ENCODE measurements at places on chromosomes 5 and 9.

DNA sequence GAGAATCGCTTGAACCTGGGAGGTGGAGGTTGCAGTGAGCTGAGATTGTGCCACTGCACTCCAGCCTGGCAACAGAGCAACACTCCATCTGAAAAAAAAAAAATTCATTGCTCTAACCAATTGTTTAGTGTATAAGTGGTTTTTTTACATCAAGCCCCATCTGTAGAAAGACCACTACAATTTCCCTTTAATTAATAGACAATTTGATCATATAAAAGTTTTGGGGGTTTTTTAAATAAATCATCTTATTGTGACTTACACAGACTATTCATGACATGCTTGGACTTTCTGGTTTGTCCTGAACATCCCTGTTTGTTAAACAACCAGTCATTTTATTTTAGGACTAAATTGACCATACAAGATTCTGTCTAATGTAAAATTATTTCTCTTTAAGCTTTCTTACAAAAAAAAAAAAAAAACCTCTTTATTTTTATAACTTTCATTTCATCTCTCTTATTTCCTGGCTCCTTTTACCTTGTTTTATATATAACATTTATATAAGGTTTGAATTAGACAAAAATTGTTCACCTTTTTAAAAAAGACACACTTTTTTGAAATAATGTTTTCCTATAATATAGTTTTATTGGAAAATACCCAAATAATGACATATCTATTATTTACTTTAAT lies 9.8 kb upstream of the FANCC start:
- DNase-seq = no peak

DNA sequence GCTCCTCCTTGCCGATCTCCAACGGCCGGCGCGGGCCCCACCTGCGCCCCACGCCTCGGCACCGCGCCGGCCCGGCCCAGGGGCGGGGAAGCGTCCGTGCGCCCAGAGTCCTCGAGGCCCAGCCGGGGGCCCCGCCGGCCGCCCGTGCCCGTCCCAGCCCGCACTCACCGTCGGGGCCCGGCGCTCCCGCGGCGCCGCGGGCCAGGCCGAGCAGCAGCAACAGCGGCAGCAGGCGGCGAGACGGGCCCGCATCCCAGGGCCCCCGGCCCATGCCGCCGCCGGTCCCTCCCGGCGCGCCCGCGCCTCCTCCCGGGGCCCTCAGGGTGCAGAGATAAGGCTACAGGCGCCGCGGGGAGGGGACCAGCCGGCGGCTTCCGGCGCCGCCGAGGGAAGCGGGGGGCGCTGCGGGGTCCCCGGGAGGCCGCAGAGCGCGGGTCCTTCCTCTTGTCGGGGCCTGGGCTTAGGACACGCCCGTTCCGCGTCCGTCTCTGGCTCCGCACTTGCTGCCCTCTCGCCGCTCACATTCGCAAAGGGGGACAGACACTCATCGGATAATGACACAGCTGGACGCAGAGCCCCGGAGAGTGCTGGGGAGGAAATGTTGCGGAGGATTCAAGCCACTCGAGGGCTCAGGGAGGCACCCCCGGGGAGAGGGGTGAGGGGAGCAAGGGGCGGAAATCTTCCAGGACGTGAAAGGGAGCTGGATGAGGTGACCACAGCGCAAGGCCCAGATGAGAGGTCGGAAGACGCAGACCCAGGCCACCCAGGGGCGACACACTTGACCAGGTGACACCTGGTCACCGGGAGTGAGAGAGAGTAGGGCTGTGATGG lies at the start of gene SUSD1:
Gene SUSD1 (minus strand): TSS at position 333 of the 831 bp plus-strand sequence. CDS start 62 bp downstream, at position 271.
- peak; percentile 31 for DNase-seq

GRCh38 chr5:160378330-160378729 lies 7.9 kb upstream of the C1QTNF2 start:
- DNase-seq = no peak

DNA sequence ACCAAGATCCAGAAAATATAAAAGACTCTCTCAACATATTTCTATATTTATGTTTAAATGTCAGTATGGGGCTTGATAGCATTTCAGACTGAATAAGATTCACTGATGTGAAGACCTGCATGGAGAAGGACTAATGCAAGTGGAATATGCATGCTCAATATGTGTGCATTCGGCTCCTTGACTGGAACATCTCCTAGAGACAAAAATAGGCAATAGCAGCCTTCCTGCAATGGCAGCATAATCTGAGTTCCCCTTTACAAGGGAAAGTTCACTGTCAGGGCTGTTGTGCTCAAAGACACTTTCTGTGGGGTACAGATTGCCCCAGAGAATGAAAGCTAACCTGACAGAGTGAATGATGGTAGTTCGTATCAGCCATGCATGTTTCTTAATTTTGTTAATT lies 42.4 kb downstream of the STARD4 start:
- no peak for DNase-seq

- DNase-seq = no peak
Measured at GRCh38 chr5:99272576-99272975, 343.8 kb upstream of the CHD1 start.

GRCh38 chr5:105565531-105565930 lies 2002.9 kb upstream of the NUDT12 start:
- no peak for DNase-seq

DNA sequence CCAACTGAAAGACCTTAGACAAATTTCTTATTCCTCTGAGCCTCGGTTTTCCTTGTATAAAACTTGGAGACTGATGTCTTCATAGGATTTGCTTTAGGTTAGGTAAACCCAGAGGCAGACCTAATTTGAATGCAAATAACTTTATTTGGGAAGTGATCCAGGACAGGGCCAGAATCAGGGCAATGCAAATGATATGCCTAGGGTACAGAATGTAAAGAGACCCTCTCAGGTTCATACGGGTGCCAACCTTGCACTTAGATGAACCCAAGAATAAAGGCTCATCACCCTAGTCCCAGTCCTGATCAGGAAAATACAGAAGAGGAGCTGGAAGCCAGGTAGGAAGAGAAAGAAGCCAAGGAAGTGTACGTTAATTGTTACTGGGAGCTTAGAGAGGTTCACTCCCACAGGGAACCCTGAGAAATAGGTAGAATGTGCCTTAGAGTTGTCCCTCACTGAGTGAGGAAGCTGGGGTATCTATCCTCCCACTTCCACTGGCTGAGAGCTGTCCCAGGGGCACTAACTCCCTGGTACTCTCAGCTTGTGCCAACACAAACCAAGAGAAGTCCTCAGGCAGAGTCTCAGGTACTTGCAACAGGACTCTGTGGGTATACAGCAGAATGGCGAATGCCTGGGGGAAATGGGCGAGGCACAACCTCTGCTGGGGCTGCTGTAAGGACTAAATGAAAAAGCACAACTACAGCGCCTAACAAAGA lies 3.1 kb upstream of the HK3 start:
- no peak for DNase-seq

DNA sequence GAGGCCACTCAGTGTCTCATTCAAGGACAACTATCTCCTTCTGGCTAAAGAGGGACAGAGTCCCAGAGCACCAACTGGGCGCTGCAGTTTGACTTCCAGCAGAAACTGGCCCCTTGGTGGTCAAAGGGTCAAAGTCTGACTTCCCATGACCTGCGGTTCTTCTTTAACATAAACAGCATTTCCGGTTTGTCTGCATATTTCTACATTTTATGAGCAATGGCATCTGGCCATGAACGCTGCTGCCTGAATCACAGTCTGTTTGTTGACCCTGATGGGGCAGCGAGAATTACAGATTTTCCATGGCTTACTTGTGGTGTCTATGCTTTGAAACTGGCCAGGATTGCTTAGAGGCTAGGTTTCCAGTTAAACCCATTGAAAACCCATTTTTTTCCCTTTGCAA lies 1.3 kb downstream of the TNFSF15 start:
- DNase-seq = no peak

DNA sequence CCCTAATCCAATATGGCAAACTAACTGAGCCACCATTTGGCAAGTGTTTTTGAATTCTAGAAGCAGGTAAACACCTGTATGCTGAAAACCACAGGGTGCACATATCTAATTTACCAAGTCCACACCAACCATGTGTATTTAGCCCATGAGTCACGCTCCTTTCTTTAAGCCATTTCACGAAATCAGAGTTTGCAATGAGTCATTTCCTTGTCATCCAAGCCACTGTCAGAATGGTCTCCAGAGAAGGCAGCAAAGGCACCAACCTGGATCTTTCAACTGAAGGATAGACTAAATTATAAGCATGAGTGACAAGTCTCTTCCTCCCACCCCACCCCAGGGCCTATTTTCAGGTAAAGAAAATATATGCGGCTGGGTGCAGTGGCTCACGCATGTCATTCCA lies 110.0 kb downstream of the PAX5 start:
- no peak for DNase-seq

- no peak for DNase-seq
Measured at GRCh38 chr9:68581696-68582095, 41.0 kb upstream of the TMEM252 start.

- no peak for DNase-seq
Measured at GRCh38 chr5:59185757-59186385, 603.0 kb downstream of the RAB3C start.

DNA sequence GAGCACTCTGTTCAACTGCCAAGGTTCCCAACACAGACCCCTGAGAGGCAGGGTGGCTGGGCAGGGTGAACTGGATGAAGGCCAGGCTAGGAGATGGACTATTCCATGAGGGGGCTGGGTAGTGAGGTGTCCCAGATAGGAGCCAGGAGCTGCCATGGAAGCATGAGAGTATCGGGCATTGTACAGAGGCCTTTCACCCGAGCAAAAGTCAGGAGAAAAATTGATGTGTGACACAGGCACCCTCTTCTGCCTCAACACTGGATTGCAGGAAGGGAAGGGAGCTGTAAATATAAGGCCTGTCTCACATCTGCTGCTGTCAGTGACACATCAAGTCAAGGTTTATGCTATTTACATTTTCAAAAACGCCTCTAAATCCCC lies 74.6 kb downstream of the UBAP1 start:
- no peak for DNase-seq

GRCh38 chr9:37503736-37504135 lies 18.0 kb downstream of the POLR1E start:
- DNase-seq = peak; percentile 58

DNA sequence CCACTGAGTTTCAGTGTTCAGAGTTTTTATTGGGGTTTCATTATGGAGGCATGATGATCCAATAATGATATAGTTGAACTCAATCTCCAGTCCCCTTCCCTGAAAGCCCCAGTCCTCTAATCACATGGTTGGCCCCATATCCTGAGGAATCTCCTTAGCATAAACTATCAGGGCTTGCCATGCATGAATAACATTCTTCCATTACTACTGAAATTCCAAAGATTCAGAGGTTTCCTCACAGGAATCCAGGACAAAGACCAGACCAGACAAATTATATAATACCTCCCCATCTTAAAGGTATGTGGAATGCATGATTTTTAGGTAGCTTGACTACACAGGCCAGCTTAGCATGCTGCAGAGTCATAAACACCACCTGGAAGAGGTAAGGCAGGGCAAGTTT lies 15.5 kb upstream of the LRRTM2 start:
- DNase-seq = no peak

DNA sequence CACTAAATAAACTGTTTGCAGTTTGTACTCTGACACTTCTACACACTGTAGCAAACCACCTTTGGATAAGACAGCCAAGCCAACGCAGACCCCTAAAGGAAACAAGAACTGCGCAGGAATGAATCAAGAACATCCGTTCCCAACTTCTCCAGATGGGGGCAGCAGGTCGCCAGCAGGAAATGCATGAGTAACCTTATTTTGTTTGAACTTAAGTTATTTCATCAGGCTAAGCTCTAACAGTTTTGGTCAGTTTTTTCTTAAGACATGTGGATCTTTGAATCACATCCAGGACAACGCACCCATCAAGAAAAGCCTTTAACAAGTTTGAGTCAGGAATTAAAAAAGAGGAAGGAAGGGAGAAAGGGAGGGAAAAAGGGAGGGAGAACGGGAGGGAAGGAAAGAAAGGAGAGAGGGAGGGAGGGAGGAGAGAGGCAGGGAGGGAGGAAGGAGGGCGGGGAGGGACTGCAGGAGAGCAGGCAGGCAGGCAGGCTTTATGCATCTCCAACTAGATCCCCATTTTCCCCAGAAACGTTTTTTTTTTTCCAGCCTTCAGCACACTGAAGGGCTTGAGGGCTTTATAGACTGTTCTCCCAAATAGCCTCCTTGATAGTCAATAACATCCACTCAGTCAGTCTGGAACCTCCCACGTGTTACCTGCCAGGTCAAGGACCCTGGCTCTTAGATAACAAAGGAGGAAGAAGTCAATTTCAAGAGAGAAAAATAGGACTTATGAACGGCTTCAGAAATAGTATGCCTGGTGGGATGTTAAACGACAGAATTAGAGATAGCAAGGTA lies 22.2 kb downstream of the BHMT start:
- peak; percentile 65 for DNase-seq

GRCh38 chr5:161009194-161009593 lies 157.2 kb upstream of the ATP10B start:
- DNase-seq = no peak

- DNase-seq = no peak
Measured at GRCh38 chr5:80569086-80569960, 757 bp downstream of the ANKRD34B start.

DNA sequence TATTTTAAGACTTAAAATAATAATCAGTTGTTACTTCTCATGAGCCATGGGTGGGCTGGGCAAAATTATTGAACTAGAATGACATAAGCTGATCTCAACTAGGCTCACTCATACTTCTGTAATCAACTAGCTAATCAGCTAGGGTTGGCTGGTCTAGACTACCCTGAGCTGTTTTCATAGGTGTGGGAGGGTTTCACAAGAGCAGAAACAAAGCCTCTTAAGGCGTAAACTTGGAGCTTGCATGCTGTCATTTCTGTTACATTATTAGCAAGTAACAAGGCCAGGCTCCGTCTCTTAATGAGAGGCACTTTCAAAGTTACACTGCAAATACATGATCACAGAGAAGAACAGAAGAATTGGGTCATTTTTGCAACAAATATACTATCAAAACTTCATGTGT lies 57.2 kb upstream of the GHR start:
- DNase-seq = no peak

- no peak for DNase-seq
Measured at GRCh38 chr5:170444969-170445505, 55.9 kb upstream of the KCNMB1 start.

DNA sequence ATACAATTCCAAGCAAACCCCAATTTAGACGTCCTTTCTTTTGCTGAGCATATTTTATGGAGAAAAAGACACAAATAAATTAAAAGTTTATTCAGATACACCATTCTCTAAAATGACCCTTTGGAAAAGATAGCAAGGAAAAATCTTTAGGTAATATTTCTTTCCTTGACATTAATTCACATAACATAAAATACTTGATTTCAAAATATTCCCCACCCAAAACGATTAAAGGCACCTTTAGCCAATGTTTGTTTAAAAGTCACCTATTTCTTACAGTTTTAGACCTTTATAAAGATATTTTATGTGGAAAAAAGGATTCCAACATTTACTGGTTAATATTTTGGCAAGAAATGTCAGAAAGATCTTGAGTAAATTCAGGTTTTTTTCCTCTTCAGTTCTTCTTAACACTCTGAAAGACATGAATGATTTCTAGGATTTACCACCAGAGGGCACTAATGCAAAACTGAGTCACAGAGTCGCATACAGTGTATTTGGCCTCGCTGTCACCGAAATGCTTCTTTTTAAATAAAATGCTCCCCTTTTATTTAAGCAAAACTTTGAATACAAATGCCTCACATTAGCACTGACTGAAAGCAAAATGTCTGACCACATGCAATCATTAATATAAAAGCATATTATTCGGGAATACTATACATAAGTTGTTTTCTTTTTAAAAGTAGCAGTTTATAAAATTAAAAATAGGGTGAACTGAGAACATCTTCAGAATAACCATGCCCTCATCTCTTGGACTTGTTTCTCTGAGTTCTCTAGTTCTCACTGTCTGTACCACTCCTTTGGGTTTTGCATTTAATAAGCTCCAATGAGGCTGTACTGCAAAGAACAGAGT lies 122.5 kb downstream of the SLC1A3 start:
- peak; percentile 68 for DNase-seq

GRCh38 chr5:177368869-177369644 lies 11.3 kb downstream of the RGS14 start:
- peak; percentile 33 for DNase-seq

GRCh38 chr5:180790020-180790419 lies 12.6 kb downstream of the MGAT1 start:
- DNase-seq = peak; percentile 16

All from CD4-positive, alpha-beta T cell treated with Interleukin-2 at 100 ng/mL for 4 hours (primary cell).